Stimulated activated CD8-positive, alpha-beta memory T cell treated with anti-CD3 and anti-CD28 coated beads, Interleukin-4, amount 100 ng/mL, for 1 hour (primary cell): ENCODE measurements at places on chromosomes 3 and 15.

GRCh38 chr3:41404582-41404981 lies 205.3 kb downstream of the CTNNB1 start:
- DNase-seq: no peak

- DNase-seq: no peak
Measured at GRCh38 chr3:185423178-185423577, 60.2 kb downstream of the MAP3K13 start.

DNA sequence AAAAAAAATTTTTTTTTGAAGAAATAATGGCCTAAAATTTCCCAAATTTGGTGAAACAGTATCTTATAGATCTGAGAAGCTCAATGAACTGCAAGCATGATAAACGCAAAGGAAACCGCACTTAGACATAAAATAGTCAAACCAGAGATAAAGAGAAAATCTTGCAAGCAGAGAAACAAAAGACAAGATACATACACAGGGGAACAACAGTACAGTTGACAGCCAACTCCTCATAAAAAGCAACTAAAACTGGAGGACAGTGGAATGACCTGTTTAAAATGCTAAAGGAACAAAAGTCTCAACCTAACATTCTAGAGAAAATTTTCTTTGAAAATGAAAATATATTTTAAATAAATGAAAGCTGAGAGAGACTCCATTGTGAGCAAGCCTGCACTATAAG lies 107.5 kb downstream of the RASA2 start:
- DNase-seq: no peak

DNA sequence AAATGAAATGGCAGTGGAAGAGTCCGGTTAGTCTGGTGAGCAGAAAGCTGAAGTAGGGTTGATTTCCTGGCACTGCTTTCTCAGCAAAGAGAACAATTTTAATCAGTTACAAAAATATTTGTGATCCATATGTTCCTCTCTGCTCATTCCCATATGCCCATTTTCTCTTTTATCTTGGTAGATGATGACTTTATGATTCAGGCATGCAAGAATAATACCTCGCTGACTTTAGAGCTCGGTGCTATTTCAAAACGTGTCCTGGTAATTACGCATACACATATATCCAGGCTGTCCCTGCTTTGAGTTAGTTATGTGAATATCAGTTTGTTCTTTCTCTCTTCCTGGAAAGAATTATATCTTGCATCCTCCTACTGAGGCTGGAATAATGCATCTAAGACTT lies 38.5 kb downstream of the ARPP21 start:
- no peak for DNase-seq

GRCh38 chr3:128366136-128366535 lies 100.6 kb downstream of the DNAJB8 start:
- no peak for DNase-seq

GRCh38 chr3:67901681-67902080 lies 247.3 kb upstream of the SUCLG2 start:
- DNase-seq: no peak

- no peak for DNase-seq
Measured at GRCh38 chr3:130506031-130506430, 10.9 kb upstream of the COL6A6 start.

- no peak for DNase-seq
Measured at GRCh38 chr3:35653347-35653746, 14.0 kb downstream of the ARPP21 start.

DNA sequence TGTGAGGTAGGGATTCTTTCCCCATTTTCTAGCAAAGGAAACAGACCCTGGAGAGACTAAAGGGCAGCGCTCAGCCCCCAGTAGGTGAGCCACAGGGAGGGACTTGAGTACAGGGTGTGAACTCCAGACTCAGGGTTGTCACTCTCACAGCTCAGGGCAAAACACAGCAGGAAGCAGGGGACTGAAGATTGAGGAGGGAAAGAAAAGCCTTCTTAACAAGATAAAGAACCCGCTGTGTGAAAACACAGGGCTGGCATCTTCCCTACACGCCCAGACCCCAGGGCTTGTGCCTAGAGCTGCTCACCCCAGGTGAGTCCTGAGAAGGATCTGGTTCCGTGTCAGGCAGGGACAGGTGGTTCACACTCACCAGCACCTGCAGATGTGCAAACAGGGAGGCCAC lies 59.6 kb downstream of the ABTB1 start:
- no peak for DNase-seq

DNA sequence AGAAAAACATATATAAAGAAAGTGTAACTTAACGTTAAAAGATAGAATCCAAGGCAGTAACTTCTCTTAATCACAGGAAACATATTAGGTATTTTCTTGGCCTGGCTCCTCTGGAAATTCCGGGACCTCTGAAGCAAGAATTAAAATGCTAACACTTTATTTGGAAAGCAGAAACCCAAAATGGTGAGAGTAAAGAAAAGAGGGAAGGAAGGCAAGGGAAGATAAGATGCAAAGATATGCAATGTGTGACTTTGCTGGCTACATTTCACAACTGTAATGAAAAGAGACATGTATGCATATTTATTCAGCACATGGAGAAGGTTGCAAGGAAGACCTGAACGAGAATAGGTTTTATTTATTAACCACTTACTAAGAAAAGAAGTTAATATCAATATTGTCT lies 372.5 kb downstream of the TBL1XR1 start:
- DNase-seq: no peak

DNA sequence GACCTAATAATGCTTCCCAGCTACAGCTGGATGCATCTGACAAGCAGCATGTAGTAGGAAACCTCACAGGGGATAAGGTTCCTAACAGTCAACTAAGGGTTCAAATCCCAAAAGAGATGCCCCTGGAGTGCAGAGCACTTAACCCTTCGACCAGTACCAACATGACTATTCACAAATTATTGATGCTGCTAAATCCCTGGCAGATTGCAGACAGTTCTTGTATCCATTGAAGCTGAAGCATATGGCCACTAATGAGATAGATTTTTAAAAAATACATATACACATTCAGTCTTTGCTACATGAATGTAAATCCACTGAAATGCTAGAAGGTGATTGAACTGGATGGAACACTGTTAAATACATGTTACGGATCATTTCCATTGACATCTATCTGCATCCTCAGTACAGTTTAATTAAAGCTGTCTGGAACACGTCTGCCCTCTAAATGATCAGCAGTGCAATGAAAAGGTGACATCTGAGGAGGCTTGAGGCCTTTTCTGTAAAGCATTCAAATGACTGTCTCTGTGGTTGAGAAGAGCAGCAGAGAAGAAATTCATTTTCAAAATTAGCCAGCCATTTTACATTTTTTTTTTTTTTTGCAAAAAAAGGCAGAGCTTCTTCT lies 19.5 kb upstream of the NANOGP8 start:
- DNase-seq: no peak

DNA sequence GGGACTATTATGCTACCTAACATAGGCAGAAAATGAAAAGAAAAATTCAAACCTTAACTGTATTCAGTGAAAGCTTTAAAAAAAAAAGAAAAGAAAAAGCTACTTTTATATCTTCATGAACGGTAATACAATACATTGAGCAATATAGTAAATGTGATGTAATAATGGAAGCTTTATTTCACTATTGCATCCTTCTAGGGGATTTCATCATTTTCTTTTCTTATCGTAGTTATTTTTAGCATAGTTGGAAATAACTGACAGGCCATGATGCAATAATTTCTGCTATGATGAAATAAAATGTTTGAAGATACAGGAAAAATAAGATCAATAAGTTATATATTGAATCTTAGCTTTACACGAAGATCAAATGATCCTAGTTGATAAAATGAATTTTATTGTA lies 40.3 kb upstream of the ZCWPW2 start:
- no peak for DNase-seq

GRCh38 chr3:104916971-104917370 lies 449.7 kb upstream of the ALCAM start:
- DNase-seq: no peak

DNA sequence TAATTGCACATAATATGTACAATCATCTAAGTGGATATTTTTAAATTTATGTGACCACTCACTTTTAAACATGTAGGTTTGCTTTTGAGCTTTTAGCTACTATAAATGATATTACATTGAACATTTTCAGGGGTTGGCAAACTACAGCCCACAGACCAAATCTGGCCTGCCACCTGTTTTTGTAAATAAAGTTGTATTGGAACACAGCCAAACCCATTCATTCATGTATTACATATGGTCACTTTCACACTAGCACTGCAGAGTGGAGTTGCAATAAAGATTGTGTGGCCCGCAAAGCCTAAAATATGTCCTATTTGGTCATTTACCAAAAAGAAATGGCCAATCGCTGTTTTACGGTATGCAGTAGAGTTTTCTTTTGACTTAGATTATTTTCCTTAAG lies 21.2 kb downstream of the CMTM7 start:
- DNase-seq: no peak

DNA sequence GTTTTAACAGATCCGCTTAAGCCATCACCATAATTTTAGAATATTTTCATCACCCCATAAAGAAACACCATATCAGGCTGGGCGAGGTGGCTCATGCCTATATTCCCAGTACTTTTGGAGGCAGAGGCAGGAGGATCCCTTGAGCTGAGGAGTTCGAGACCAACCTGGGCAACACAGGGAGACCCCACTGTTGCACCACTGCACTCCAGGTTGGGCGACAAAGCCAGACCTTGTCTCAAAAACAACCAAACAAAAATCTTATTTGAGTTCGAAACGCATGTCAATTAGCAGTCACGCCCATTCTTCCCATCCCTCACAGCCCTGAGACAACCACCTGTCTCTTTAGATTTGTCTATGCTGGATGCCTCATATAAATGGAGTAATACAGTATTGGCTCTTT lies 119.9 kb downstream of the KLF13 start:
- DNase-seq: no peak

DNA sequence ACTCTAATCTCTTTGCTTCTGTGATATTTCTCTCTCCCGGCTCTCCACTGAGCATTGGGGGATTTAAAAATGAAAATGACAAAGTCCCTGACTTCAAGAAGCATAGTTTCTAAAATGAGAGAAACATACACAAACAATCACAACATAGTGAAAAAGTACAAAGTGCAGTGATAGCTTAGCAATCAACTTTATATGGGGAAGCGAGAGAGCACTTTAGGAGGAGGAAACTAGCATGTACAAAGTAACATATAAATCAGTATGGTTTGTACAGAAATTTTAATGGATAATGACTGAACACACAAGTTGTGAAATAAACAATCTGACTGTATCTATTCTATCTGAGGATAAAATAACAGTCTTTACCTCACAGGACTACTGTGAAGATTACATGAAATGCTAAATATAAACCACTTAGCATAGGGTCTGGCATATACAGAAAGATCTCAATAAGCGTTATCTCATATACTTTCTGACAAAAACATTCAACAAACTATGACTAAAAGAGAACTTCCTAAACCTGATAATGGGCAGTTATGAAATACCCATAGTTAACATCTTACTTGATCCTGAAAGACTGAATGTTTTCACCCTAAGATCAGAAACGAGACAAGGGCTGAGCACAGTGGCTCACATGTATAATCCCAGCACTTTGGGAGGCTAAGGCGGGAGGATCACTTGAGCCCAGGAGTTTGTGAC lies 61.2 kb downstream of the PEAK1 start:
- DNase-seq: no peak

GRCh38 chr15:47027322-47027946 lies 689.9 kb upstream of the SEMA6D start:
- DNase-seq: no peak

DNA sequence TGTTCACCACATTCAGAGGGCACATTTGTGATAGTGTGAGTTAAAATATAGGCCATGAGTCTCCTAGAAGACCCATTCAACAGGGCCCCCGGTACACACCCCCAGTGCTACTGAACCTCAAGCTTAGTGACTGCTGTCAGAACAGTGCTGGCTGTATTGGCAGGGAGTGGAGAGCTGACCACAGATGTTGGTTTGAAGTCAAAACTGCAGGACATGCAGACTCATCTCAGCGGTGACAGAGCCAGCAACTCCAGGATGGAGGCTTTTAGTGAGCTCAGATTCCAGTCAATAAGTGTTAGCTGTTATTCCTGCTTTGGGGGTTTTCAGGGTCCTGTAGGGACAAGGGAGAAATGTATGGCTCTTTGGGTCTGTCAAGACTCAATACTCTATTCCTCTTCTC lies 29.1 kb downstream of the PRR20G start:
- no peak for DNase-seq

DNA sequence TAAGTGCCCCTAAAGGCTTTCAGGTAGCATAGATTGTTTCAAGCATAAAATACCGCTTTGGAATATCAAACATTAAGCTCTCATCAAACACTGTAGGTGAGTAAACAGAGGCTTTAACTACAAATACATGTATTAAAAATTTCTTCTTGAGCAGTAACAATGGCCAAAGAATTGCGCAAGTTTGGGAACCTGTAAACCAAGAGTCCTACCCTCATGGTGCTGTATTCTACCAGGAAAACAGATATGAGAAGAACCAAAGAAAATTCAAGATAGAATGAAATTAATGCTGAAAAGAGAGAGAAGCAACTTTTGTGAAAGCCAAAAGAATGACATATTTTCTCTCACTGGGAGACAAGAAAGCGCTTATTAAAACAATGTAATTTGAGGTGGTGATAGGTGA lies 45.5 kb downstream of the CPNE4 start:
- DNase-seq: no peak

GRCh38 chr3:133330522-133330921 lies 69.3 kb upstream of the BFSP2 start:
- no peak for DNase-seq

DNA sequence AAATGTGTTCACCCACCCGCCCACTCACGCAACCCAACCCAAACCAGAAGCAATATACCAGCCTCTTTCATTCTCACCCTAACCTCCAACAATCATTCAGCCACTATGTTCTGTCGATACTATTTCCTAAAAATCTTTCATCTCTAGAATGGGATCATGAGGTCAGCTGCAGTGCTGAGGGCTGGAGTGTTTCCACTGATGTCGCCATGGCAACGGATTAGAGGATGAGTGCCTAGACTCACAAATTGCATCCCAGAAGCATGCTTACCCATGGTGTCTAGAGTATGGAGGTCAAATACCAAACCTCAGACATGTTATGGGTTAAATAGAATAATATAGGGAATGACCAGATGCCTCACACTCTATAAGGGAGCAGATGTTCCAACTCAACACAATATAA lies 138.5 kb downstream of the GABRB3 start:
- DNase-seq: no peak

- DNase-seq: no peak
Measured at GRCh38 chr3:86790884-86791549, 199.9 kb downstream of the VGLL3 start.

DNA sequence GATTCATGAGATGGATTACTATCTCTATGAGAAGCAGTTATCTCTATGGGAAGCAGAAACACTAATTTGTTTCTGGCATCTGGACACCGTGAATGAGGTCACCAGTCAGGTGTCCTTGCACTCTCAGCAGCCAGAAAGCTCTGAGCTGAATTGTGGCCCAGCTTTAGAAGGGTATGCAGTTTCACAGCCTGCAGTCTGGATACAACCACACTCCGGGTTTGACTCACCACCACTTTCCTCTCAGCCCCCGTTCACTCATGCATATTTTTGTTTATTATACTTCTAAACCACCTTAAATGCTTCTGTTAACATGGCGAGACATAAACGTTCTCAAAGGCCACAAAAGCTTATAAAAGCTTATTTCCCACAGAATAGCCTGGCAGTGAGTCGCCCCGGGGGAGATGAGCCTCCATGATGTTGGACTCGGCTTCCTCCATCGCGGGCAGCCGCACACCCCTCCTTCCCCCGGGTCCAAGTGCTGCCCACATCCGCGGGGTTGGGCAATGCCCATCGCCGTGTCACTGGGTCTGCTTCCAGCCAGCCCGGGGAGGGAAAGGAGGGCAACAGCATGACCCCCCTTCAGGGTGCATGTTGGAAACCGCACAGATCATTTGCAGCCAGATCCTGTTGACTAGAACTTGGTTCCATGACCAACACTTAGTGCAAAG lies 16.8 kb upstream of the SLC41A3 start:
- DNase-seq: no peak
